Right cardiac atrium (tissue), 5 donors: ENCODE measurements at places on chromosomes 2 and 18.

GRCh38 chr2:101983486-101983885 lies 8.3 kb upstream of the IL1R2 start:
- no peak for DNase-seq

GRCh38 chr2:1350111-1350510 lies 63.2 kb upstream of the TPO start:
- no peak for DNase-seq

GRCh38 chr18:13372531-13372951 lies 154.0 kb downstream of the LDLRAD4 start:
- no peak for DNase-seq

- DNase-seq: no peak
Measured at GRCh38 chr2:55048508-55049042, 1.7 kb downstream of the RTN4 start.

DNA sequence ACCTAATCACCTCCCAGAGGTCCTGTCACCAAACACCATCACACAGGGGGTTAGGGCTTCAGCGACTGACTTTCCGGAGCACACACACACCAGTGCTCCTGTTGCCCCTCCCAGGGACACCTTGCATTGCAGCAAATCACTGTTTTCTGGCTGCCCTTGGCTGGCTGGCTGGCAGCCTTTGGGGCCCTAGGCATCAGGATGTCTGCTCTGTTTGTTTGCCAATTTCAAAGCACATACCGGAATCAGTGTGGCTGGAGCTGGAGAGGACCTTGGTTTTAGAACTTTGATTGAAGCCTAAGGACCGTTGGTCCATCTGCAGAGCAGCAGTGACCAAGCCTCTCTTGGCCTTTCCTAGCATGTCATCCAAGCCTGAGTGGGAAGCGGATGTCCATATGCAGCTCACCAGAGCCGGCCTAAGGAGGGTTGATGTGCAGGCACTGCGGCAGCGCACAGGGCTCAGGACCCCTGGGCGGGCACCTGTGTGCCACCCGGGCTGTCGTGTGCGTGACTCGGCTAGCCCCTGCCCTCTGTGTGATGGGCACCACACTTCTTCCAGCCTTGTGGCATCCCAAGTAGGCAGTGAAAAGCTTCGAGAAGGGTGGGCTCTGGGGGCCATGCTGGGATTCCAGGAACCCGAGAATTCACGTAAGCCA lies 62.1 kb downstream of the GBX2 start:
- no peak for DNase-seq

DNA sequence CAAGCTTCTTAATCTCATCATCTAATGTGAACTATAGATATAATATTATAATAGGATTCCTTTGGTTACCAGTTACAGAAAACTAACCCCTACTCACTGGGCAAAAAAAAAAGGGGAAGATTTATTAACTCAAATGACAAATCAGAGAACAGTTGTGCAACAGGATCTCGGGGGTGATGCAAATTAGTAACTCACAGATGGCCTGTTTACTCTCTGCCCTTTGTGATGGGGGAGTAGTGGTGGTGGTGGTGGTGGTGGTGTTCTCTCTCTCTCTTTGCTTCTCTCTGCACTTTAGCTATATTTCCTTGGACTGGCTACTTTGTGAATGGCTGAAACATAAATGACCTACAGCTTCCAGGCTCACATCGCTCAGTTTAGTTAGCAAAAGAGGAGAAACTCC lies 59.0 kb downstream of the TMEM247 start:
- no peak for DNase-seq

DNA sequence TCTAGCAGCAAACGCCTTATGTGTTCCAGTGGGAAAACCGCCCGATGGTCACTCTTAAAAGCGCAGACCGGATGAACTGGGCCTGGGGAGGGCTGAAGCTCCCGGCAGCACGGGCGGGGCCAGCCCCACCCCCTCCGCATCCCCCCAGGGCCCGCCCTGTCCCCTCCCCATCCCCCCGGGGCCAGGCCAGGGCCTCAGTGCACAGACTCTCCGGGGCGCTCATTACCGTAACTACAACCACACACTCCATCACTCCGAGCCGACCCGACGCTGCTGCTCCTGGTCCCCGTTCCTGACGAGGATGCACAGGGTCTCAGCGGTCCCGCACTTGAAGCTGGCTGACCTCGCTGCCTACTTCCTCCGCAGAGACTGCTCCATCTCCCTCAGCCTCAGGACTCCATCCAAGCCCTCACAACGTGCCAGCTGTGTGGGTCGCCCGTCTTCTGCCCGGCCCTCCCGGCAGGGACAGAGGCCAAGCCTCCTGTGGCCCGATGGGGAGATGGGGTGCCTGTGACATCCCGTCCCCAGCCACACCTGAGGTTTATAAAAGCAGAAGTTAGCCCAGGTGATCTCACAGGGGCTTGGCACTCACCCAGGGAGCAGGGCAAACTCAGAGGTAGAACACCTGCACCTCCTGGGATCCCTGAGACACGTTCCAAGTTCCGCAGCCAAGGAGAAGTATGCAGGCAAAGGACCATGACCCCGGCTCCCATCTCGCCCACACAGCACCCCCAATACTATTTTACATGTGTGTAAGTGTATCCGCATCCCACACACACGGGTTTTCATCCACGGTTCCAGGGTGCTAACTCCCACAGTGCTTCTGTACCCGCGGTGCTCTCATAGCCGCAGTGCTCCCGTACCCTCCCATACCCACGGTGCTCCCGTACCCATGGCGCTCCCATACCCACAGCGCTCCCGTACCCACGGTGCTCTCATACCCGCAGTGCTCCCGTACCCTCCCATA lies 36.0 kb downstream of the SLC66A2 start:
- DNase-seq: peak; percentile 49

DNA sequence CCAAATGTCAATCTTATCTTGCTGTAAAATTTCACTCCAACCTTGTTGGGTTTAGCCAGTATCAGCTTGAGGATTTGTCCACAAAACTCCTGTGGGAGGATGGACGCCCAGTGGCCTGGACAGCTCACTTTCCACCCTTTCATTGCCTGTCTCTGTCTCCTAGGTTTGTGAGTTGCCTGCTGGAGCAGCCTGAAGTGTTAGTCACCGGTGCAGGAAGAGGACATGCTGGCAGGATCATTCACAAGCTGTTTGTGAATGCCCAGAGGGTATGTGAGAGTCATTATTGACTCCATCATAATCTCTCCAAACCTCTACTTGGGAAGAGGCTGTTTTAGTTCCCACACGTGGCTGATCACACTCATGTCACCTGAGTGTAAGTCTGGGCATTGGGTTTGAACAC lies 112.3 kb downstream of the RAB3GAP1 start:
- DNase-seq: no peak

GRCh38 chr2:230781130-230781797 lies 68.6 kb downstream of the CAB39 start:
- DNase-seq: no peak

DNA sequence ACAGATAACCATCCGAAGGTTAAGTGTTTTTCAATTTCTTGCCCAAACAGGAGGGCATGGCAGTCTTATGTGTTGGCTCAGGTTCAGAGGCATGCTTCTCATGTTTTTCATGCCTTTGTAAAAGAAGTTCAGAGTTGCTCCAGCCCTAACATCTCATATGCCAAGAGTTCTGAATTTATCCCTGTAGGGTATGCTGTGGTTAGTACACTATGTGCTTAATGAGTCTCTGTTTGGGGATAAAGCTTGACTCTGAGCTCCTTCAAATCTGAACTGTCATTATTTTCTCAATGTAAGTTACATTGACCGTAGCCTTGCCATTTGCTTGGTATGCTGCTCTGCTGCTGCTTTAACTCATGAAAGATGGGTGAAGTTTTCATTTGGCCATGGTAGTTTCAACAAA lies 67.9 kb upstream of the PNPT1 start:
- no peak for DNase-seq

GRCh38 chr2:122692400-122693083 lies 937.1 kb downstream of the TSN start:
- no peak for DNase-seq
